ENCODE measurements at places on chromosomes 3 and 15.

DNA sequence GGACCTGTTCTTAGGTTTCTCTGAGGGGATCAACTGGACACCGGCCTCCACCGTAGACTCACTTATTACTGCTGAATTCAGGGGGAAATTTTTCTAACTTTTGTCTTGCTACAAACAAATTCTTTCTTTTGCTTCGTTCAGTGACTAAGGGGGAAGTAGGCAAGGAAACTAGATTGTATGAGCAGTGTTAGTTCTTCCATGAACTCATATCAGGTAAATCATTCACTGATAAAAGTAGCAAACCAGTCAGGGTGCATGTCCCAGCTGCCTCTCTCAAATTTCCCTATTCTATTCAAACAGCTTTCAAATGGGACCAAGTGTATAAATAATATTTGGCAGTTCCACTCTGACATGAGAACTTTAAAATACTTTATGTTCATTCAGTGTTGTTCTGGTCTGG lies 7.3 kb upstream of the CCDC13 start:
- no peaks in the 10 kb centered on the region for H3K27me3 ChIP-seq
- H3K4me3 ChIP-seq, result no peak overlapping the region
- no peak overlapping the region for H3K27ac ChIP-seq
- no peaks in the 10 kb centered on the region for H3K4me1 ChIP-seq
- DNase-seq, result no peak

- DNase-seq, result no peak
- H3K4me1 ChIP-seq, result peaks cover 8% of the 10 kb centered on the region
- H3K4me3 ChIP-seq, result no peak overlapping the region
Observed at GRCh38 chr3:155080692-155081091, 573 bp downstream of the MME start.

- no peak overlapping the region for H3K27ac ChIP-seq
Observed at GRCh38 chr15:42544853-42545629, 3.6 kb downstream of the LRRC57 start.

DNA sequence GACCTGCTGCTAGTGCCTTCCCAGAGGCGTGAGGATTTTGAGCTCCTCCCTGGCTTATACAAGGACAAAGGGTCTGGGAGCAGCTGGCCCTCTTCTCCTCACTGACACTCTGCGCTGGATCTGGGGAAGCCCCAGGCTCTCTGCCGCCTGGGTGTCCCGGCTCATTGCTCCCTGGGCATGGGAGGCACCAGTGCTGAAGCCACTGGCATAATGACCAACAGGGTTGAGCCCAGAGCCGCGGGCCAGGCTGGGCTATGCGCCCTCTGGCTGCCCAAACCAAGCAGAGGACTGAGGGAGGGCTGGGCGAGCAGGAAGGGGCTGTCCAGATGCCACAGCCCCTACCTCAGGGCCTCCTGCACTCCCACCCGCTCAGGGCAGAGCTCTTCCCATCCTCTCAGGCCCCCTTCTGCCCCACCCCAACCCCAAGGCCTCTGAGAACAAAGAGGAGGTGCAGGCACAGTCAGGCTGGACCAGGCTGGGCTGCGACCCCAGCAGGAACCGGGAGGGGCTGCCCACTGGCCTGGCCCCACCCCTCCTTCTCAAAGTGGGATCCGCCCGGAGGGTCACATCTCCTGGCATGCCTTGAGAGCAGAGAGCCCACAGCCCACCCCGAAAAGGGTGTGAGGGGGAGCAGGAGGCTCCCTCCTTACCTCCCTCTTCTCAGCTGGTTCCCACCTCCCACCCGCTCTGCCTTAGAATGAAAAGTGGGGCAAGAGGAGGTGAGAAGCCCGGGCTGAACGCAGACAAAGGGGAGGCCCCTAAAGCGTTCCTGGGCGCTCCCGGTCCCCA lies 1.6 kb downstream of the LINGO1 start:
- peaks cover 10% of the 10 kb centered on the region for H3K4me1 ChIP-seq
- no peaks in the 10 kb centered on the region for H3K36me3 ChIP-seq
- H3K27ac ChIP-seq, result no peak overlapping the region
- peaks cover 44% of the 10 kb centered on the region for H3K27me3 ChIP-seq
- DNase-seq, result no peak

DNA sequence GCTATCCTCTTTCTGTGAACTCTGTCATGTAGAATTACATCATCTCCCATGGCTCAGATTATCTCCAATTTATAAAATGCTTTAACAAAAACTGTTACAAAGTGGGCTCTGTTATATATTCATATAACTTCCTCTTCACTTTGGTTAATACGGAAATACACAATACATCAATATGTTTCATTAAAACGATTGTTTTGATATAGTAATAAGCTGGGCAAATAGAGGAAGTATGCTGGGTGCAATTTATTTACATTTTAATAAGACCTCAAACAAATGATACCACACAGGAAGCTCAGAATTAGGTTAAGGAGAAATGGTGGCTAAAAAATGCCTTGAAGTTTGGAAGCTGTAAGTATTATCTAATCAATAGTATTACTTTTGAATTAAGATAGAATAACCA lies 331.0 kb downstream of the ZBTB20 start:
- DNase-seq, result no peak
- H3K4me1 ChIP-seq, result no peaks in the 10 kb centered on the region
